Mammary epithelial cell (primary cell): ENCODE measurements at places on chromosomes 6 and 20. TPM values are rescaled to one million over a fixed set of nuclear protein-coding genes. Genes with fewer than 3 reads are reported as not detected.

Gene PPP1R14C
- total RNA-seq, result 46.8 TPM

Gene F13A1
- not detected for total RNA-seq

DNA sequence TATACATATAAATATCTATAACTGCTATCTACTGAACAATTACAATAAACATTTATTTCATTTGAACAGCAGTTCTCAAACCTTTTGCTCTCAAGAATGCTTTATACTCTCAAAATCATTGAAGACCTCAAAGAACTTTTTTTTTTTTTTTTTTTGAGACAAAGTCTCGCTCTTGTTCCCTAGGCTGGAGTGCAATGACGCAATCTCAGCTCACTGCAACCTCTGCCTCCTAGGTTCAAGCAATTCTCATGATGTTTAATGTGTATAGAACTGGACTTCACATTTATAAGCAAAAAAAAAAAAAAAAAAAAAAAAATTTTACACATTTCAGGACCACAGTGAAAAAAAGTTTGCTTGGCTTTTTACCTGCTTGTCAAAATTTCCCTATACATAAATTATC lies 11.7 kb downstream of the UBE2V1 start:
- DNase-seq, result no peak

DNA sequence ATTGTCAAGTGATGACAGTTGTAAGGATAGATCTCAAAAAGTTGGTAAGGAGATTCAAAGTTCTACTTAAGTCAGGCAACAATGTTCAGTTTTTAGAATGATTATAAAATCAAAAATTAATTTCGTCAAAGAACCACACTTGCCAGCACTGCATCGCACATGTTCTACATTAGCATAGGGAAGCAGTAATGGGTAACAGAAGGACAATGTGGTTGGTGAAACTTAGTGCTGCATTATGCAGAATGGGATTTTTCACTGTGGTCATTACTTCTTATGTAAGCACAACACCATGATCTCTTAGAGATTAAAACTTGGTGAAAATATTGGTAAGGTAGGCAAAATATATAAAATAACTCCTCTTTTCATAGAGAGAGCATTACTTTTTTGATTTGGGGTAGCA lies 173.7 kb upstream of the THEMIS start:
- no peak for DNase-seq

DNA sequence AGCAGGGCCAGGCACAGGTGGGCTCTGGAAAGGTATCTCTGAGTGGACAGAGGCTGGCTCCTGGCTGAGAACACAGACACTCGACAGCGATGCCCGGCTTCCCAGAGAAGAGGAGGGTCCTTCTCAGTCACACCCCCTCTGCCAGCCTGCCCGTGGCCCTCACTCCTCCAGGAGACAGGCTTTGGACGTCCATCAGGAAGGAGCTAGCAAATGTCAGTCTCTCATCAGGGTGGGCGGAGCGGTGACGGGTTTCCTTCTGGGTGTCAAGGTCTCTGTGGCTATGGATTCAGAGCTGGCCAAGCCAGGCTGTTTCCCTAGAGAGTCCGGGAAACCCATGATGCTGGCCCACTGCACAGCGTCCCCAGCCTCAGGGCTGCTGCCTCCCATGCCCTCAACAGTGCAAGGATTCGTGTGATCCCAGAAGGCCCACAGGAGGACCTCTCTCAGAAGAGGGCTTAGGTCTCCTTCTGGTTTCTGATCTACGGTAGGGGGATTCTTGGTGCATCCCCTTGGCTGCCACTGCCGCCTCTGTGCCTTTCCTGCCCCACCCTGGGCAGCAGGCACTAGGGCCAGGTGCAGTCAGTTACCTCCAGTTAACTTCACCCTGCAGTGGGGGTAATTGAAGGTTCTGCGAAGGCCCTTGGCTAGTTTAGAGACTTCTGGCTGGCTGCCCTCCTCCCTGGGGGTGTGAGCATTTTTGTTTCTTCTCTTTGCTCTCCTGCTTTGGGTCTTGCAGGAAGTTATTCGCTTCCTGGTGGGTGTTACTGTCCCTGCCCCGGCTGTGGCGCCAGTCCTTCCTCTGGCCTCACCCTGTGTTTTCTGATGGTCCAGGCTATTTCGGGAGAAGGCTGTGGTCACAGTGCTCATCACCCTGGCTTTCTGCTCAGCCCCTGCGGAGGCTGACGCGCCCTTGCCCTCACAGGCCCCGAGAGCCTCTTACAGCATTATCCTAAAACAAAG lies 80.2 kb downstream of the CDH4 start:
- DNase-seq, result no peak

DNA sequence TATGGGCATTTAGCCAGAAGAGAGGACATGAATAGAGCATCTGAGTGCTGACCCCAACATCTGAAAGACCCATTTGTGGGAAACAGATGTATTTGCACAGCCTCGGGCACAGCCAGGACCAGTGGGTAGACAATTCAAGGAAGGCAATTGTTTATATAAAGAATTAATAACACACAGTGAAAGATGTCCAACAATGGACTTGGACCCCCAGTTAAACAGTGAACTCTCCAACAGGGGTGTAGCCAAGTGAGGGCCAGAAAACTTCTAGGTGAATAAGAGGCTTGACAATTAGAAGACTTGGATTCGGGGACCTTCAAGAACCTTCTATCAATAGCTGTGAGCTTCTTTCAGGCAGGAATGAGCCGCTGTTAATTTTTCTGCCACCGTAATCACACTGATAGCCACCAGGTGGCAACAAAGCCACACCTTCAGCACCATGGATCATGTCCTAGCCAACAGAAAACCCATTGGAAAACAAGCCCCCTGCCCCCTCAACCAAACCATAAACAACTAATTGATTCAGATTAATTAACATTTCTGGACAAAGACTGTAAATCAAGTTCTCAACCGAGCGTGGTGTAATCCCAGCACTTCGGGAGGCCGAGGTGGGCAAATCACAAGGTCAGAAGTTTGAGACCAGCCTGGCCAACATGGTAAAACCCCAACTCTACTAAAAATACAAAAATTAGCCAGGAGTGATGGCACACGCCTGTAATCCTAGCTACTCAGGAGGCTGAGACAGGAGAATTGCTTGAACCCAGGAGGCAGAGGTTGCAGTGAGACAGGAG lies 8.8 kb upstream of the SRSF6 start:
- DNase-seq, result peak; percentile 26
